ENCODE measurements at places on chromosomes 4 and X.

DNA sequence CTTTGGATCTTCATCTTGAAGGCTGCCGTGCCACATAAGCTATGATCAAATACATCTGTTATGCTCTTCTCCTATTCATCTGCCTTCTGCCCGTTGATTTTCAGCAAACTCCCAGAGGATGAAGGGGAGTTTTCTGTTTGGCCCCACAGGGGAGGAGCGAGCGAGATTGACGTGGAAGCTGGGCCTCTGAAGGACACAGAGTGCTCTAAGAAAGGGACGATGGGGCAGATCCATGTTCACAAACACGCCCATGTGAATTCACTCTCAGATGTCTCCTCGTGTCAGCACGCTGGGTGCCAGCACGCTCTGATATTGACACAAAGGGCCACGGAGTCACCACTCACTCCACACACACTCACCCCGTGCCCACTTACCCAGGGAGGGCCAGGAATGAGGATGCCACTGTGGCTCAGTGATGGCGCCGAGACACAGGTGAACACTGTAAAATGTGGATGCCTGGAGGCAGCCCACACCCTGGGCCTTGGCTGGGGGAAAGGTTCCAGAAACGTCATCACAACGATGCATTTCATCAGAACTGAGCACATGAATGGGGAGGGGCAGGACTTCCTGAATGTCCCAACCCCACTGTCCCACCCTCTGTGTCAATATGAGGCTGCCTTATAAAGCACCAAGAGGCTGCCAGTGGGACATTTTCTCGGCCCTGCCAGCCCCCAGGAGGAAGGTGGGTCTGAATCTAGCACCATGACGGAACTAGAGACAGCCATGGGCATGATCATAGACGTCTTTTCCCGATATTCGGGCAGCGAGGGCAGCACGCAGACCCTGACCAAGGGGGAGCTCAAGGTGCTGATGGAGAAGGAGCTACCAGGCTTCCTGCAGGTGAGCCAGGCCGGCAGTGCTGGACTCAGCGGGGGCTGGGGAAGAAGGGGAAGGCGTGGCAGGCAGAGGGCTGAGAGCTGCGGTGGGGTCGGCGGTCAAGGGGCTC lies at the start of gene S100P:
S100P (plus strand) TSS at position 648 of the 946 bp plus-strand sequence; CDS start at position 703, 55 bp downstream.
- no peak for DNase-seq

- DNase-seq, result no peak
Observed at GRCh38 chrX:129359269-129359668, 164.0 kb downstream of the SMARCA1 start.

- DNase-seq, result no peak
Observed at GRCh38 chrX:11754958-11755645, 2.9 kb upstream of the MSL3 start.

DNA sequence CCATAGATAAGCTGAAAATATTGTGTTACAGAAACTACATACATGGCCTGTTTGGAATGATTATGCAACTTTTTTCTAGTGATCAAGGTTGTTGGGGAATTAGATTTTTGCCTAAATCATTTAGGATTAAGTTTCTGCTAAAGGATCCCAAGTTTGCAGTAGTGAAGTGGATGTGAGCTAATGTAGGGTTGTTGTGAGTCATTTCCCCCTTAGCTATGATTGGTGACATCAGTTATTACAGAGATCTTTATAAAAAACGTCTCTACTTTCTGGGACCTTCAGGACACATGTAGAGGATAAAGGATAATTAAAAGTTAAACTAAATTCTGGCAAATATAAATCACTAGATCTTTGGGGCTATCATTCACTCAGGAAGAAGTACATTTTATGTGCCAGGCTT lies 133.3 kb downstream of the GATB start:
- DNase-seq, result no peak

DNA sequence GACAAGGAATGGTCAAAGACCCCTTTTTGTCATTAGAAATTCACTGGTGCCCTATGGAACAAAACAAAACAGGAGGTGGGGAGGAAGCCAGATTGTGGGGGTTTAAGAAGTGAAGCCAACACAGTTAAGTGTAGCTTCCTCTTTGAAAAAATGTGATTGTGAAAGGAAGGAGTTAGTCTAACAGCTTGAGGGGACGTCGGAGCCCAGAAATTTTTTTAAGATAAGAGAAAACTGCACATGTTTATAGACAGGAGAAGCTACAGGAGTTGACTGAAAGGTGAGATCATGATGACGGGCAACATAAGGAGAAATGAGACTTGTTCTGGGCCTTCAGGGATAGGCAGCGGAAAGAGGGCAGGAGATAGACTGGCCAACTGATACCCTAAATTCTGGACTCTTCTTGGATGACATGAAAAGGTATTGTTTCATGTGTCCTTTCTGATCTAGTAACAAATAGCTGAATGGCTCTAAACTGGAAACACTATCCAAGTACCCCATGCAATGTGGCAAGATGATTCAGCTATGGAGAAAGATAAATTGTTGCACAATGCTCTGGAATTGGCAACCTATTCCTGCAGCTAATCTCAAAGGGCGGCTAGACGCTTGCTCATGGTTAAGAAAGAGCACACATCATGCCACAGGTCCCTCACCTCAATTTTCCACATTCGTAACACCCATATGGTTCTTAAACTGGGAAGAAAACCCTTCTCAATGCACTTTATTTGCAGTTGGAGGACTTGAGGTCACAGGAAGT lies 3.7 kb upstream of the HDAC8 start:
- peak; percentile 46 for DNase-seq

DNA sequence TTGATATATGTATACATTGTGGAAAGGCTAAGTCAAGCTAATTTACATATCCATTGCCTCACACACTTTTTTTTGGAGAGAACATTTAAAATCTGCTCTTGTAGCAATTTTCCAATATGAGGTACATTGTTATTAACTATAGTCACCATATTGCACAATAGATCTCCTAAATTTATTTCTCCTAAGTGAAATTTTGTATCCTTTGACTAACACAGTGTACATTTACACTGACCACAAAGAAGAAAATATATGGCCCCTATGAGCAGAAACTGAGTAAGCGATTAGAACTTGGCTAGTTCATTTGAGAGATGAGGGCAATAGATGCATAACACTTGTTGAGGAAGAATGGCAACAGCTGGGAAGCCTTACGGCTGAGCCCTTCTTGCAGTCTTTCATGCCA lies 20.3 kb upstream of the GUCY1B1 start:
- DNase-seq, result no peak

All from gastrocnemius medialis (tissue), 4 donors.